ENCODE measurements at places on chromosomes 1 and 21. TPM values are rescaled to one million over a fixed set of nuclear protein-coding genes. Genes with fewer than 3 reads are reported as not detected.
A peak's percentile ranks its signal among the peaks of the same experiment; 100 is the strongest.

DNA sequence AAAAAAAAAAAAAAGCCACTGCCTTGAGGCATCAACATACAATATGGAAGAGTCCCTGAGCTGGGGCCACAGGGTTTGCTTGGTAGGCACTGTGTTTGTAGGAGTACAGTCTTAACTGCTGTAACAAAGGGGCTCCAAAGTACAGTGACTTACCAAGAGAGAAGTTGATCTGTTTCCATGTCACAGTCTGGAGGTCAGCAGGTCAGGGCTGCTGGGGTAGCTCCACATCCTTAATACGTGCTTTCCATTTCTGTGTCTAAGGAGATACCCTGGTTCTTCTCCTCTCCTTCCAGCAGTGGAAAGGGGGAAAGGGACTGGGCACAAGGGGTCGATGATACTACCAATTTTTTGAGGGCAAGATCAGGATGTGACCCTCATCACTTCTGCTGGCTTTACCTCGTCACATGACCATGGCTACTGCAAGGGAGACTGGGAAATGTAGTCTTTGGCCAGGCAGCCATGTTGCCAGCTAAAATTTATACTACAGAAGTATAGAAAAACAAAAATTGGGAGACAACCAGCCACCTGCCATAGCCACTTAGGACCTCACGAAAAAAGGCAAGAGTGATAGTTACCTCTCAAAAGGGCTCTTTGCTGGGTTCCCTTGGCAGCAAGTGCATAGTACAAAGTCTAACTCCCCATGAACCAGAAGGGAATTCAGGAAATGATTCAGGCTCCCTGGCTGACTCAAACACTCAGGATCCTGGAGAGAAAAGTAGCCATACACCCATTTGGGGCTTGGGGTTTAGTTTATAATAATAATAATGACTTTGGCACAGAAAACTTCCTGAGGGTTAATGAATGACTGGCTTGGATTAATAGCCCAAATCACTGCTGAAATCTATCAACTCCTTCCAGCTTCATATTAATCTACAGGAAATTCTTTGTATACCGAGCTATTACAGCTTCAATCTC lies 52.7 kb upstream of the ATP5PO start:
- H3K4me3 ChIP-seq: no peak overlapping the region
- no peaks in the 10 kb centered on the region for H3K36me3 ChIP-seq
- H3K27ac ChIP-seq: no peak overlapping the region
- H3K4me1 ChIP-seq: no peaks in the 10 kb centered on the region
- DNase-seq: no peak
- H3K27me3 ChIP-seq: no peaks in the 10 kb centered on the region

DNA sequence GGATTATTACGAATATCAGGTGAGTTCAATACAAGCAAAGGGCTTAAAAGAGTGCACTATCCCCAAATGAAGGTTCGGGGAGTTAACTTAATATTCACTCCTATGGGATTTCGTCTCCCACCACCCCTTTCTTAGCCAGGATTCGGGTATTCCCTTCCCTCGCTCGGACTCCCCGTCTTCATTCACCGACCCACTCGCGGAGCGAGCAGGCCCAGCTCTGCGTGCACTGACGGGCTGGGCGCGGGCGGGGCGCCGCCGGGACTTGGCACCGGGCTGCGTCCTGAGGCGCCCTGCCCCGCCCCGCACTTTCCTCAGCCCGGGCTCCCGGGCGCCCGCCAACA lies 7.7 kb upstream of the MPZL1 start:
- peak overlapping the region; percentile 98 for H3K27ac ChIP-seq

- H3K4me3 ChIP-seq: no peak overlapping the region
- no peak overlapping the region for H3K27ac ChIP-seq
- peaks cover 9% of the 10 kb centered on the region for H3K4me1 ChIP-seq
- H3K36me3 ChIP-seq: no peaks in the 10 kb centered on the region
- DNase-seq: no peak
Measured at GRCh38 chr1:33377013-33377412, 53.9 kb downstream of the PHC2 start.

DNA sequence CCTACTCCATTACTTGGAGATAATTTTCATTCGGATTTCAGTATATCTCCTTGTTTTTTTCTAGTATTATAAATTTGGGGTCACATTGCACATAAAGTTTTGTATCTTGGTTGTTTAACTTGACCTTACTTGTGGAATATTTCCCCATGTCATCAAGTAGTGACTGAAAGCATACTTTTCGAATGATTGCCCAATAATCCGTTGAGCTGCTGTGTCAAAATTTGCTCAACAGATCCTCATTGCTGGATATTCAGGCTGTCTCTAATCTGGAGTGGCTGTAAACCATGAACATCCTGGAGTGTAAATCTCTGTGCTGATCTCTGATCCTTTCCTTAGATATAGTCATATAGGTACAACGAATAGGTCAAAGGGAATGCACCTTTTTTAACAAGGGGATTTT lies 4.9 kb downstream of the NIPAL3 start:
- H3K27ac ChIP-seq: no peak overlapping the region
- no peak for DNase-seq
- H3K4me3 ChIP-seq: no peak overlapping the region

DNA sequence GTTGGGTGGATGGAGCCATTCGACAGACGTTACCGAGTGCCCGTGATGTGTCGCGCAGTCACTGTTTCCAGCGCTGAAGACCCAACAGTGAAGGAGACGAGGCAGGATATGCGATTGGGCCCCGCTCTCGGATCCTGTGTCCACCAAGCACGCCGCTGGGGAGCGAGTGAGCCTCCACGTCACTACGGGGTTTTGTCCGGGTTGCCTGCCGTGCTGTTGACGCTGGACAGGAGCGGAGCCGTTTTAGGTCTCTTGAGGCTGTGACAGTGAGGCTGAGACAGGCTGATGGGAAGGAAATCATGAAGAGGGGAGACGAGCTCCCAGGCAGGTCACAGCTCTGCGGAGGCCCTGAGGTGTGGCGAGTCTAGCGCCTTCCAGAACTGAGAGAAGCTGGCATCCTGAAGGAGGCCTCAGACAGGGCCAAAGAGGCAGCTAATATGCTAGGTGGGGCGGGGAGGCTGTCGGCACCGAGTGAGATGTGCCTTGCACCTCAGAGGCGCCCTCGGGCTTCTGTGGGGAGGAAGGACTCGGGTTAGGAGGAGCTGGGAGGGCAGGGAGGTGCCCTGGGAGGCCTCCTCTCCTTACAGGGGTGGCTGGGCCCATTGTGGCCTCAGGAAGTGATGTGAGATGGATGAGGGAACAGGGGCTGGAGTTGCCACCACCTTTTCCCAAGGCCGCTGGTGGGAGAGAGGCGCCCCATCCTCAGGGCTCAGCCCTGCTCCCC lies 196.0 kb upstream of the TMEM51 start:
- H3K4me1 ChIP-seq: no peaks in the 10 kb centered on the region
- no peak overlapping the region for H3K27ac ChIP-seq
- H3K36me3 ChIP-seq: no peaks in the 10 kb centered on the region
- no peak overlapping the region for H3K4me3 ChIP-seq
- no peak for DNase-seq

DNA sequence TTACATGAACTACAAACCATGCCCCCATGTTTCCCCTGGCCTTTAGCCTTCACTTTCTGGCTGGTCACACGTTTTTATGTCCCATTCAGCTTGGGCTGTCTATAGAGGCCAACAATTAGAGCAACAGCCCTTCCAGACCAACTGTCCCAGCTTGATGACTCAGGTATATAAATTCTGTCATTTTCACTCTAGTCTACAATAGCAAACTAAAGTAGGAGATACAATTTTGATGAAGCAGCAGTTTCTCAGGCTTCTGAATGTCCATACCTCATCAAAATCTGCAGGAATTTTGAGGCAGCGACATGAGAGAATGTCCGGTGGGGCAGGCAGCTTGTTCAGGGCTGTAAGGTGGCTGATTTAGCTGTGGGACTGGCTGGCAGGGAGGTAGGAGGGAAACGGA lies 45.6 kb upstream of the VAV3 start:
- no peaks in the 10 kb centered on the region for H3K36me3 ChIP-seq
- no peak overlapping the region for H3K4me3 ChIP-seq
- no peak for DNase-seq
- H3K4me1 ChIP-seq: peaks cover 11% of the 10 kb centered on the region
- H3K27me3 ChIP-seq: no peaks in the 10 kb centered on the region
- no peak overlapping the region for H3K27ac ChIP-seq

DNA sequence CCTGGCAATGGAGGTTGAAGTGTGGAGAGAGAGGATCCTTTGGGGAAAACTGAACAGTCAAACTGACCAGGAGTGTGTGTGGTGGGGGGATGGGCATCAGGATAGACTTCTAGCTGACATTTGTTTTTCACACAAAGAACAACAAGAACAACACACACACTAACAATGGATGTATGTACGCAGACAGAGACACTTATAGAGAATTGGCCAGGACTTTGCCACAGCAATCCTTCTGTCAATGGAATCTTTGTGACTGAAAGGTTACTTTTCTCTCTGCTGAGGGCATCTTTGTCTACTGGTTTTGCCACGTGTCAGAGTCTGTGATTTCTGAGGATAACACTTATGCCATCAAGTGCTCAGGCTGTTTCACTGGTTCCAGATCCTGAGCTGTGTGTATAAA lies 12.4 kb upstream of the FCGR2A start:
- no peak overlapping the region for H3K4me3 ChIP-seq
- no peak overlapping the region for H3K27ac ChIP-seq
- no peak for DNase-seq
- H3K27me3 ChIP-seq: no peaks in the 10 kb centered on the region

The SH2D1B gene
- polyA plus RNA-seq: not detected

DNA sequence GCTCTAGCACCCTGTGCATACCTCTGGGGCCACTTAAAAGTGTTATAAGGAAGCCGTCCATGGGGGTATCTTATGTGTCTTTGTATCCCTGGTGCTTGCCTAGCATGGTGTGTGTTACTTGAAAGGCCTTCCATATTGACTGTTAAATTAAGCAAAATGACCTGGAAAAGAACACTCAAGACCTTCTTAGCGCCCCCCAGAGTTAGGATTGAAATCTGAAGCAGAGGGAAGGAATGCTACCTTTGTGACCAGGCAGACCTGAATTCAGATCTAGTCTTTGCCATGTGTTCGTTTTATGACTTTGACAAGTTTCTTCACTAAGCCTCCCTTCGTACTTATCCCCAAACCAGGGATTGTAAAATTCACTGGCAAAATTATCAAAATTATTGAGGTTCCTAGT lies 59.9 kb downstream of the SLC22A15 start:
- H3K4me3 ChIP-seq: no peak overlapping the region
- H3K36me3 ChIP-seq: no peaks in the 10 kb centered on the region
- H3K27me3 ChIP-seq: no peaks in the 10 kb centered on the region
- H3K27ac ChIP-seq: no peak overlapping the region
- no peak for DNase-seq

GRCh38 chr1:231395998-231396390 lies 26.1 kb downstream of the EGLN1 start:
- H3K36me3 ChIP-seq: peaks cover 4% of the 10 kb centered on the region
- H3K27ac ChIP-seq: no peak overlapping the region
- DNase-seq: no peak
- H3K4me1 ChIP-seq: no peaks in the 10 kb centered on the region
- no peaks in the 10 kb centered on the region for H3K27me3 ChIP-seq
- no peak overlapping the region for H3K4me3 ChIP-seq

The OR6P1 gene
- polyA plus RNA-seq: not detected

The IVL gene
- polyA plus RNA-seq: 17.0 TPM

The LGR6 gene
- not detected for polyA plus RNA-seq

GRCh38 chr1:198162091-198162767 lies 5.4 kb downstream of the NEK7 start:
- no peaks in the 10 kb centered on the region for H3K36me3 ChIP-seq
- H3K27ac ChIP-seq: peak overlapping the region; percentile 90
- H3K4me1 ChIP-seq: peaks cover 33% of the 10 kb centered on the region
- H3K27me3 ChIP-seq: no peaks in the 10 kb centered on the region
- no peak for DNase-seq
- peak overlapping the region; percentile 38 for H3K4me3 ChIP-seq

DNA sequence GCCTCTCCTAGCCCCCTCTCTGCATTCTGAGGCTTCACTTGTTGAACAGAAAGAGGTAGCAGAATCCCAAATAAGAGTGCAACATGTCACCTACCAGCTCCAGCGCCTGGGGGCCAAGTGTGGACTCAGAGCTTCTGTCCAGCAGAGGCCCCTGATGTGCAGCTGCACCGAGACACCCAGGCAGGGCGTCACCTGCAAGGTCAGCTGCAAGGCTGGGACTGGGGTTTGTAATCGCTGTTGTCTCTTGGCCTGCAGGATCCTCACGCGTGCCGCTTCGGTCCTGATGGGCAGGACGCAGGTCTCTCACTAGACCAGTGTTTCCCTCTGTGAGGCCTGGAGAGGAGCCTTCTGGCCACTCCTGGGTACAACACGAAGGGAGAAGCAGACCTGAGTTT lies 4.3 kb upstream of the SLX9 start:
- H3K36me3 ChIP-seq: peaks cover 4% of the 10 kb centered on the region
- DNase-seq: no peak
- no peaks in the 10 kb centered on the region for H3K27me3 ChIP-seq
- peaks cover 12% of the 10 kb centered on the region for H3K4me1 ChIP-seq
- H3K4me3 ChIP-seq: no peak overlapping the region

The ANGPTL3 gene
- not detected for polyA plus RNA-seq

- H3K4me1 ChIP-seq: no peaks in the 10 kb centered on the region
- H3K27me3 ChIP-seq: no peaks in the 10 kb centered on the region
- no peak overlapping the region for H3K27ac ChIP-seq
- no peak for DNase-seq
- no peaks in the 10 kb centered on the region for H3K36me3 ChIP-seq
- no peak overlapping the region for H3K4me3 ChIP-seq
Measured at GRCh38 chr1:98706173-98706843, 44.8 kb downstream of the SNX7 start.

The TSPEAR gene
- polyA plus RNA-seq: not detected

Data from GM12878 (cell line).